T-helper 1 cell (primary cell): ENCODE measurements at places on chromosomes 1 and 21.
A peak's percentile ranks its signal among the peaks of the same experiment; 100 is the strongest.

DNA sequence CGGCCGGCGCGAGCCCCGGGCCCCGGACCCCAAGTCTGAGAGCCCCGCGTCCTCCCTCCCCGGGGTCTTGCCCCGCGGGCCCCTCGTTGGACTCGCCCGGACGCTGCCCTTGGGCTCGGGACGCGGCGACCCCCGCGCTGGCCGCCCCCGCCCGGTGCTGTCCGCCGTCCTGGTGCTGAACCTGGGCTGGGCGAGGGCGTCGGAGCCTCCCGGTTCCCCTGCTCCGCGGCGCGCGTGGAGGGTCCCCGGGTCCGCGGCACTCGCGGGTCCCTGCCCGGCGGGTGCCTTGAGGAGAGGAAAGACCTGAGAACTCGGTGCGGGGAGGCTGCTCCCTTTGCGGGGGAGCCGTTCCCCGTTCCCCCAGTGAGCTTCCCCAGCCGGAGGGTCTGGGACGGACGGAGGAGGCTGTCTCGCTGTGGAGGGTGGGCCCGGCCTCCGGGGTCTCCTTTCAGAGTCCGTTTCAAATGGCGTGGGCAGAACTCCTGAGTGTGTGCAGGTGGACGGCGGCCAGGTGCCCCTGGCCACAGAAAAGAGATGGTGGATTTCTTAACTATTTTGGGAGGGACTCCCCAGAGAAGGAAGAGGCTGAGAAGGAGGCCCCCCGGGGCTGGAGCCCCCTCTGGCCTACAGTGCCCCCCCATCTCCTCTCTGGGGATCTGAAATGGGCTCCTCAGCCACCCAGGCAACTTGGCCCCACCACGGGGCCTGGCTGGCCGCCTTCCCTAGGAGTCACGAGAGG, 595 bp downstream of the GABRD start:
- no peak for DNase-seq

DNA sequence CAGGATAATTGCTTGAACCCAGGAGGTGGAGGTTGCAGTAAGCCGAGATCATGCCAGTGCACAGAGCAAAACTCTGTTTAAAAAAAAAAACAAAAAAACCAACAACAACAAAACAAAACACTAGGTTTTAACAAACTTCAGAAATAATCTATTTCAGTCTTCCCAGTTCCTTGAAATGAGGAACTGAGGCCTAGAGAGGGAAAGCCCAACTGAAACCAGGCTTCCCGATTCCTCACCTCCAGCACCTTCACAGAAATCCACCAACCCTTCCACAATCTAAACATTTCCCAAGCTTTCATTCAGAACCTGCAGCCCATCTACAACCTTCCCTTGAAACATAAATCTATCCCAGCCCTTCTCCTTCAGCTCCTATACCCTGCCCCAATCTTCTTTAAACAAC, 612 bp upstream of the CD52 start:
- no peak for DNase-seq

- no peak for DNase-seq
These were observed 24.8 kb downstream of the ZNHIT6 start for GRCh38 chr1:85683292-85684025.

- DNase-seq, result no peak
These were observed 3.4 kb downstream of the CLEC20A start for GRCh38 chr1:178493301-178493741.

DNA sequence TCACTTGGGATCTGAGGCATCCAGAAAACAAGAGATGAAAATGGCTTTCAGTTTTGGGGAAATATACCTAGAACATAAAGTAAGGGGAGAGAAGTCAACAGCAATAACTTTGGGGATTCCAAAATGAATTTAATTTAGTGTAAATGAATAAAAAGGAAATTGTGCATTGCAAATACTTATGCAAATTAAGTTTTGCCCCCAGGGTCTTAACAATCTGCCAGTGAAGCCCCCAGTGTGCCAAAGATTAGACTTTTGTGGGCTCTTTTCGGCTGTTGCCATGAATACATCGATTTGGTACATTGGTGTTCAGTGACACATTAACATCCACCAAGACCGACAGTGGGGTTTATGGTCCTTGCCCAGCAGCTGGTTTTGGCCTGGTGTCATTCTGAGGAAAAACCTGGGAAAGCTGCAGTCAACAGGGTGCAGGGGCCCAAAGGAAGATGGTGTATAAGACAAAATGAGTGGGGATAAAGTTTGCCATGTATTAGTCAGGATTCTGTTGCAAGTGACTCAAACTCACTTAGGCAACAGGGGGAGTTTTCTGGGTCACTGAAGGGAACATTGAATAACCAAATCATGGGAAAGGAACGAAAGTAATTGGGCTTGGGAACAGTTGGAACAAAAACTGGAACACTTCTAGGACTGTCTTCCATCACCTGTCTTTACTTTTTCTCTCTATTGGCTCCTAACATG, 30.2 kb upstream of the IGSF3 start:
- DNase-seq, result no peak

GRCh38 chr1:221449801-221450470, 292.0 kb downstream of the DUSP10 start:
- peak; percentile 44 for DNase-seq

- no peak for DNase-seq
These were observed 220.5 kb downstream of the TRABD2B start for GRCh38 chr1:47776667-47777131.

DNA sequence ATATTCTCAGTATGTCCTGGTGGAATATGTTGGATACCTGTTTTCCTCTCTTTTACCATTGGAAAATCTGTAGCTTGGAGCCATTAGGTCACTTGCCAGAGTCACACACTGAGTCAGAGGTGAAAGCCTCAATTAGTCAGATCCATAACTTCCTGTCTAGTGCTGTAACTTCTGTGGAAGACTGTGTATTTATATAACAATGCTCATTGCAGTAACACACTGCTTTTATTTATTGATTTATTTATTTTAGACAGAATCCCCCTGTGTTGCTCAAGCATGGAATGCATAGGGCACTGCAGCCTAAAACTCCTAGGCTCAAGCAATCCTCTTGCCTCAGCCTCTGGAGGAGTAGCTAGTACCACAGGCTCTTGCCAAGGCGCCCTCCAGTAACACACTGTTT, 1.3 kb upstream of the DOCK7 start:
- DNase-seq, result peak; percentile 6

GRCh38 chr21:33317145-33317544, 7.6 kb upstream of the IFNAR1 start:
- DNase-seq, result no peak

DNA sequence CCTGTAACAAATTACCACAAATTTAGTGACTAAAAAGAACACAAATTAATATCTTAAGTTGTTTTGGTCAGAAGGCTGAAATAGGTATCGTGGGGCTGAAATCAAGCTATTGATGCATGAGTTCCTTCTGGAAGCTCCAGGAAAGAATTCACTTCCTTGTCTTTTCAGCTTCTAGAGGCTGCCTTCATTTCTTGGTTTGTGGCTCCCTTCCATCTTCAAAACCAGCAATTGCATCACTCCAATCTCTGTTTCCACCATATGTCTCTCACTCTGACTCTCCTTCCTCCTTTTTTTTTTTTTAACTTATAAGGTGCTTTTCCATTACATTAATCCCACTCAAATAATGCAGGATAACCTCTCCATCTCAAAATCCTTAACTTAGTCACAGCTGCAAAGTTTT, 78.4 kb downstream of the OLFM3 start:
- no peak for DNase-seq

- no peak for DNase-seq
These were observed 25.5 kb upstream of the PSMG1 start for GRCh38 chr21:39208624-39209333.
